ENCODE measurements at places on chromosomes 4 and X.

GRCh38 chr4:113053883-113054282 is 4.4 kb downstream of the ANK2 start:
- no peak for DNase-seq

DNA sequence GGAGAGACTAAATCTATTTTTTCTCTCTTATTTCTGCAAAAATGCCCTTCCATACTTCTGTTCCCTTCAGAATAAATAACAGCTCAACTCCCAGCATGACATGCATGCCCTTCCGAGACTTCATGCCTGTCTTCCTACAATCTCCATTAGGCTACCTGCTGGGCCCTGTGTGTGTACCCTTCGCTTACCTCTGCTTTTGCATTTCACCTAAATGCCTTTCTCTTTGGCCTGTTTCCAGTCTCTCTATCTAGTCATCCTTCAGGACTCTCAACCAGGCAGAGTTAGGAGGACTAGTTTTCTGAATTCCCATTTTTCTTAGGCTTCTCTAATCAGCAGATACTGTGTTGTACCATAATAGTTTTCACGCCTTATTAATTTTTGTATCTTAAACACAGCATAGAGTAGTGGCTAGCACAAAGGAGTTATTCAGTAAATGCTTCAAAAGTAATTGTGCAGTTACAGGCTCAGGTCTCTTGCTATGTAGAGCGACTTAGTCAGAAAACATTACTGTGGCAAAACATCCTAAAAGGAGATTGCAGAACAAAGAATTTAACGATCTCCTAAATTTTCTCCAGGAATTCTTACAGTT is 20.5 kb downstream of the SEPTIN11 start:
- DNase-seq = no peak

GRCh38 chrX:105565856-105566255 is 256.5 kb upstream of the NRK start:
- no peak for DNase-seq

DNA sequence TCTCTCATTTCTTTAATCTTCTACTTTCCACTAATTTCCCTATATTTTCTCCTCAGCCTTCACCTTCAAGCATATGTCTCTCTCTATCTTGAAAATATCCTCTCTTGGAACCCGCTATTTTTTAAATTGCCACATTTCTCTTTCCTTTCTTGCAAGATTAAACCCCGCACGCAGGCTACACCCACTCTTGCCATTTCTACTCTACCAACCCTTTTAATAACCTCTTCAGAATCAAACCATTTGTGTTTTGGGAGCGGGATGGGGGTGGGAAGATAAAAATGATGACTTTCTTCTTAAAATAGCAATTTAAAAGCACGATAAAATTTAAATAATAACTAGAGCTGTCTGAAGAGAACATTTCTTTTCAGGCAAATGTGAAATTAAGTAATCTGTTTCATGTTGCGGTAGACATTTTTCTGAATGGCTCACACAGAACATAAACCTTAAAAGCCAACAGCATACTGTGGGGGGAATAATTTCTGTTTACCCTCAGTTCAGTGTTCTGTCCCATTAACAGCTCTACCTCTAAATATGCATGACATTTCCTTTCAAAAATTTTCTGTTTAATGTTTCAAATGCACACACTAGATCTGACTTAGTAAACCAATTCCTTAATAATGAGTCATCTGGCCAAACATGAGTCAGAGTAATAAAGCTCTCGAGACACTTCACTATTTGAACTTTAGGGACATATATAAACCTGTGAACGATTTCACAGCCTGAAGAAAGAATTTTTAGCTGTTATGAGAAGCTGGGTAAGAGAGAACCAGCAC is 20.5 kb downstream of the ARSJ start:
- no peak for DNase-seq

DNA sequence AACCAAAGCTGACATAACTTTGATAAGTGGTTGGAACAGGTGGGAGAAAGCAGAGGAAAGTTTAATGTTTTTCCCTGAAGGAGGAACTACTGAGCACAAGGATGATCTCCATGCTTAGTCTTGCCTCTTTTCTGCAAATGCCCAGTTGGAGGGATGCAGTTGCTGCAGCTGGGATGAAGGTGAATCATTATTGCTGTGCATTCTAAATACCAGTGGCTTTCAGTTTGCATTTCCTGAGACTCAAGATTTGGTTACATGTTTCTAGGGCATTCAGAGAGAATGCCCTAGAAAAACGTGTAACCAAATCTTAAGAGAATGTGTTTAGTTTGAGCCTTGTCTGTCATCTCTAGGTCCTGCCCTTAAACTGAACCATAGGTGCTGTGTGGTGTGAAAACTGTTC is 42.2 kb downstream of the METTL14 start:
- DNase-seq = no peak

DNA sequence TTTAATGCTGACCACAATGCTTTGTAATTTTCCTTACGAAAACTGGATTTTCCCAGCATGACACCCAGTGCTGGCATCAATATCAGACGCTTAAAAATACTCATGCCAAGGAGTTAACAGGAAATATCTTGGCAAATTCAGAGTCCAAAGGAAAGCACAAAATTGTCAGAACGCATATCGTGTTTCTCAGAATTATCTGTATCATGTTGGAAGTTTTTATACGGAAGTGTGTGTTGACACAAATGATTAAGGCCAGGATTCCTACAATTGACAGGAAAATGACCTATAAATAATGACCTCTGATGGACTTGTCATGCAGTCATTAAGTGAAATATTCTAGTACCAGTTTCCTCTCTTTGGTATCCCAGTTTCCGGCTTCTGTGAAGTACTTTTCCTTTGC is 132.1 kb upstream of the TLL1 start:
- no peak for DNase-seq

GRCh38 chr4:102288497-102288896 is 56.8 kb downstream of the SLC39A8 start:
- no peak for DNase-seq

- no peak for DNase-seq
Observed at GRCh38 chr4:182391111-182391684, 148.0 kb downstream of the TENM3 start.

DNA sequence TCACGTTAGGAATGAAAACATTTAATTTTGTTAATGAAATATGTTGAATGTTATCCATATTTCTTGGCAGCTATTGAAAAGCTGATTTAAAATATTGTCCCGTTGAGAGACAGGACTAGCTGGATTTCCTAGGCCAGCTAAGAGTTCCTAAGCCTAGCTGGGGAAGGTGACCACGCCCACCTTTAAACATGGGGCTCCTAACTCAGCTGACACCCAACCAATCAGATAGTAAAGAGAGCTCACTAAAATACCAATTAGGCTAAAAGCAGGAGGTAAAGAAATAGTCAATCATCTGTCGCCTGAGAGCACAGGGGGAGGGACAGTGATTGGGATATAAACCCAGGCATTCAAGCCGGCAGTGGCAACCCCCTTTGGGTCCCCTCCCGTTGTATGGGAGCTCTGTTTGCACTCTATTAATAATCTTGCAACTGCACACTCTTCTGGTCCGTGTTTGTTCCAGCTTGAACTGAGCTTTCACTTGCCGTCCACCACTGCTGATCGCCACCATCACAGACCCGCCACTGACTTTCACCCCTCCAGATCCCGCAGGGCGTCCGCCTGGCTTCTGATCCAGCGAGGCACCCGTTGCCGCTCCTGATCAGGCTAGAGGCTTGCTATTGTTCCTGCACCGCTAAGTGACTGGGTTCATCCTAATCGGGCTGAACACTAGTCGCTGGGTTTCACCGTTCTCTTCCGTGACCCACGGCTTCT is 308.9 kb downstream of the GLUD2 start:
- DNase-seq = no peak

GRCh38 chrX:133922390-133922771 is 63.0 kb downstream of the GPC3 start:
- DNase-seq = no peak

- no peak for DNase-seq
Observed at GRCh38 chr4:11831739-11832138, 403.0 kb upstream of the HS3ST1 start.

DNA sequence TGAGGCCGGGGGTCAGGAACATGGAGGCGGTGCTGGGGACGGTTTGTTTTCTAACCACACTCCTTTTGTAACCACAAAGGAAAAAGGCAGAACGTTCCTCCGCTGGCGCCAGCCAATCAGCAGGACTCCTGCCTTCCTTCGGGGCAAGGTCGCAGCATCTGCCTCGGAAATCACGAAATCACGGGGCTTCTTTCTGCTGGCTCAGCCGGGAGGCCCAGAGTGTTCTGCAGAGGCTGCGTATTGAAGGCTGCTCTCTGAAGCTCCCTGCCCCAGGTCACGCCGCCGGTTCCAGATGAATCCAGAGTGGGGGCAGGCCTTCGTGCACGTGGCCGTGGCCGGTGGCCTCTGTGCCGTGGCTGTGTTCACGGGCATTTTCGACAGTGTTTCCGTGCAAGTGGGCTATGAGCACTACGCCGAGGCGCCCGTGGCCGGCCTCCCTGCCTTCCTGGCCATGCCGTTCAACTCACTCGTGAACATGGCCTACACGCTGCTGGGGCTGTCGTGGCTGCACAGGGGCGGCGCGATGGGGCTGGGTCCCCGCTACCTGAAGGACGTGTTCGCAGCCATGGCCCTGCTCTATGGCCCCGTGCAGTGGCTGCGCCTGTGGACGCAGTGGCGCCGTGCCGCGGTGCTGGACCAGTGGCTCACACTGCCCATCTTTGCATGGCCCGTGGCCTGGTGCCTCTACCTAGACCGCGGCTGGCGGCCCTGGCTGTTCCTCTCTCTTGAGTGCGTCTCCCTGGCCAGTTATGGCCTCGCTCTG is 9.4 kb downstream of the TMEM187 start:
- DNase-seq = no peak

DNA sequence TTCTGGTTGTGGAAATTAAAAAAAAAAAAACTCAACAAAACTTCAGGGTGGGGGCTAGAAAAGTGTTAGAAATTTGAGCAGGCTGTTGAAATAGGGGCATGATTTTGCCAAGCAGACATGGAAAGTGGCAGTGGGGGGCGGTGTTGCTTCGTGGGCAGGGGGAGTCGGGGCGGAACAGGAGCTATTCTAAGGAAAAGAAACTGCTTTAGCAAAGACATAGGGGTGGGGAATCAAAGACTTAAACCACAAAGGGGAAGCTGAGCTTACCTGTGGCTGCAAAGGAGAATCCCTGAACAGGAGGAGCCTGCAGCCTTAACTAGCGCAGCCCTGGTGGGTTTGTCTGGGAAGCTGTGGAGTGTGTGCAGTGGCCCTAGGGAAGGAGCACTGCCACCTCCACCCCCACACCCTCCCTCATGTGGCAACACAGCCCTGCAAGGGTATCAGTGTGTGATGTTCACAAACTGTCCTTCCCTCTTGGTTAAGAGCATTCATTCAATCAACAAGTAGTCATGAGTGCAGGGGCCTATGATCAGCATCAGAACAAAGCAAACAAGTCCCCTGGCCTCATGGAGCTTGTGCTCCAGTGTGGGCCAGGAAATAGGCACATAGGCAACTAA is 20.5 kb downstream of the SEL1L3 start:
- DNase-seq = no peak

DNA sequence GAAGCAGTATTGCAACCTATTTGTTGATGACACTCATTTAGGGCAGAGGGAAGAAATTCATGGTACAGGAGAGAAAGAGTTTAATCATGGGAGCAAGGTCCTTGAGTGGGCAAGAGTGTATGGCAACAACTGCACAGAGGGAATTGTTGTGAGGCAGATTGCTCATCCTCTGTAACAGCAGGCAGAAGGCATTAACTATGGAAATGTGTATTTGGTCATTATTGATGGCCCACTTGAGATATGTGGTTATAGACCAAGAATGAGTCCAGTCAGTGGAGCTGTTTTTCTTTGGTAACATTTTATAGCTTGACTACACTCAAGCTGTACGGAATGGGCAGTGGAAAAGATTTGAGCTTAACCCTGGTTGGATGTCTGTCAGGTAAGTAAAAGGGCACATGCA is 15.9 kb downstream of the PLRG1 start:
- DNase-seq = no peak

- no peak for DNase-seq
Observed at GRCh38 chr4:139214039-139214534, 37.1 kb upstream of the ELF2 start.

DNA sequence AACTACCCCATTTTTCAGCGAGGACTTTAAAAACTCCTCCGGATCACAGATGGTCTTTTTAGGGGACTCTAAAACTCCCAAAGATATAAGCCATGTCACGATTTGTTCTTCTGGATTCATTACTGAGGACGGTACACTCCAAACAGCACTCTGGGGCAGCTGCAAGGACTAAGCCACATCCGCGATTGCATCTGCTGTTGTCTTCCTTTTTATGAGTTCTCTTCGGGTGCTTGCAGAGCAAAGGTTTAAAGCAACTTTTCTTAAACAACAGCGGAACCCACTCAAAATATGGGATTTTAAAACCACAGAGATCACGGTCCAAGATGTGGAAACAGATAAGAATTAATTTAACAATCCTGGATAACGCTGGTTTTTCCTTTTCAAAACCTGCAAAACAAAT is at the start of gene ARHGEF6:
TSS of gene ARHGEF6 (minus strand) at position 170 of the 400 bp plus-strand sequence. CDS start at position 120, 50 bp downstream.
- no peak for DNase-seq

- no peak for DNase-seq
Observed at GRCh38 chr4:137627739-137628460, 95.6 kb upstream of the PCDH18 start.

- DNase-seq = no peak
Observed at GRCh38 chr4:12409507-12410190, 981.0 kb upstream of the HS3ST1 start.

GRCh38 chrX:108309144-108309543 is 129.1 kb downstream of the COL4A6 start:
- DNase-seq = no peak

DNA sequence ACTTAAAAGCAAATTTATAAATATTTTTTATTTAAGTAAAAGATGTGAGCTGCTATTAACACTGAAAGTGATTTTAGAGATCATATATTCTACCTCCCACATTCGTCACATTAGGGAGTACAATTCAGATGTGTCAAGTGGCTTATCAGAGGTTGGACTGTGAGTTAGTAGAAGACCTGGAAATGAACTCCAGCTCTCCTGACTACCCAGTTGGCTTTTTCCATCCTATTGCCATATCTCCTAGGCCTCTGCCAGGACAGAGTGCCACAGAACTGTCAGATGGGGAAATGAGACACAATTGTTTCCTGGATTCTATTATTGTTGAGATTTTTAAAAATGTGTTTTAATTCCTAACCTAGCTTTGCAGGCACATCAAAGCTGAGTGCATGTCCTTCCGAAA is 634.1 kb upstream of the MAGEB2 start:
- no peak for DNase-seq

GRCh38 chrX:21926527-21927278 is 13.8 kb upstream of the SMS start:
- no peak for DNase-seq

DNA sequence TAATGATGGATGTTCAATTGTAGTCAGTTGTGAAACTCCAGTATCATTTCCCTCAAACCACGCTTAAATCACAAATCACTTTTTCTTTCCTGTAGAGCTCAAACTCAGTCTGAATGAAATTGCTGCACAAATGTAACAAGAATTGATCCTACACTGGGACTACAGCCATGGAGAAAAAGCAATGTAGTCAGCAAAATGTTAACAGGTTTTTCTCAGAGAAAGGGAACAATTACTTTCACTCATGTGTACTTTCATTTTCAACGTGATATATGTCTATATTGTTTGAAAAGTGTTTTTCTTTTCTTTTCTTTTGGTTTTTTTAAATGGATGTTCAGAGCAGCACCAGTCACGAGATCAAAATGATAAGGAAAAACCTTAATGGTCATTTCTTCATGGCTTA is 22.7 kb downstream of the SDAD1 start:
- DNase-seq = no peak

- DNase-seq = no peak
Observed at GRCh38 chr4:153207567-153207966, 3.3 kb downstream of the TRIM2 start.
